ENCODE measurements at places on chromosomes 2 and 18.

GRCh38 chr2:126857502-126857901 is 41.2 kb upstream of the TEX51 start:
- DNase-seq = no peak

- no peak for DNase-seq
Observed at GRCh38 chr2:177038787-177039484, 173.7 kb upstream of the HNRNPA3 start.

DNA sequence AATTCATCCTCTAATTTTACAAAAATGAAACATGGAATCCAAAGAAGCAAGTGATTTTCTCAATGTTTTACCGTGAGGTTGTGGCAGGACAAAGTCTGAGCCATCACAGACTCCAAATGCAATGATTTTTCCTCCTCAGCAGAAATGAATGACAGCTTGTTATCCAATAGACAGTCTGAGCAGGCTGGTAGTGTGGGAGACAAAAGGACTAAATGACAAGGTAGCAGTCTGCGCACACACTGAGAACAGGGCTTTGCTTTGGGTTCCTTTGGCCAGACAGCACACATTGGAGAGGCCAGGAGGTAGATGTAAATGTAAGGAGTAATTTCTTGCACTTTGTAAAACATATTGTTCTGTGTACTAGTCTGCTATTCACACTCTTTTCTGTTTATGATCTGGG is 50.3 kb upstream of the RGPD4 start:
- no peak for DNase-seq

DNA sequence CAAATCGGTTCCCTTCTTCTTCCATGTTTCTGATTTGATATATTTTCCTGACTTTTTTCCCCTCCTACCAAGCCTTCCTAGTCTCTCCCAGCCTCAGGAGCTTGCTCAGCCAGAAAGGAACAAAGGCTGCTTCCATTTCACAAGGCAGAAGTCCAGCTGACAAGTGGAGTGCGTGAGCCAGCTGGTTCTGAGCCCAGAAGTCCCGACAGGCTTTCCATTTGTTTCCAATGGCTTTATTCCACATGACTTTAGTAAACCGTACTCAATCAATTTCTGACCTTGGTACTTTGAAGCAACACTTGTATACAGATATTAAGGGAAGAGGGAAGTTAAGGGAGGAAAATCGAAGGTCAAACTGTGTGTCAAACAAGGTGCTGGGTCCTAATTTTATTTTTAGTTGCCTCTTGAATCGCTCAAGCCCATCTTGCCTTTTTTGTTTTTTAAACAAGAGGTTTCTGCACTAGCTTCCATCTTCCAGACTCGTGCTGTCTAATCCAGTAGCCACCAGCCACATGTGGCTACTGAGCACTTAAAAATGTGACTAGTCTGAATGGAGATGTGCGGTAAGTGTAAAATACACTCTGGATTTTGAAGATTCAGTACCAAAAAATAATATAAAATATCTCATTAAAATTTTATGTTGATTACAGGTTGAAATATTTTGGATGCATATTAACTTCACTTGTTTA is 36.2 kb downstream of the WIPF1 start:
- DNase-seq = no peak

DNA sequence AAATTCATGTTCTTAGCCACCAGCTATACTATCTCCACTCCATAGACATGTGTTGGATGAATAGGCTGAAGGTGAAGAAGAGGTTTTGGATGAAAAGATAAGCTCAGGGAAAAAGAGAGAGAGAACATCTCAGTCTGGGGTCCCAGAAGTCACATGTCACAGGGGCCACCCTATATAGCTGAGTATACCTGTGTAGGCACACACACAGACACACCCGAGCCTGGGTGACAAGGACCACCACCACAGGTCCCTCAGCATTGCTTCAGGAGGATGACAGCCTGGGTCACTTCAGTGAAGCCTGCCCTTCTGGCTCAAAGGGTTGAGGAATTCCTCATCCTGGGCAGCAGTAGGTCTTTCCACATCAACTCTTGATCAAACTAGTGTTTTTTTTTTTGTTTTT is 56.2 kb downstream of the POLR1A start:
- no peak for DNase-seq

DNA sequence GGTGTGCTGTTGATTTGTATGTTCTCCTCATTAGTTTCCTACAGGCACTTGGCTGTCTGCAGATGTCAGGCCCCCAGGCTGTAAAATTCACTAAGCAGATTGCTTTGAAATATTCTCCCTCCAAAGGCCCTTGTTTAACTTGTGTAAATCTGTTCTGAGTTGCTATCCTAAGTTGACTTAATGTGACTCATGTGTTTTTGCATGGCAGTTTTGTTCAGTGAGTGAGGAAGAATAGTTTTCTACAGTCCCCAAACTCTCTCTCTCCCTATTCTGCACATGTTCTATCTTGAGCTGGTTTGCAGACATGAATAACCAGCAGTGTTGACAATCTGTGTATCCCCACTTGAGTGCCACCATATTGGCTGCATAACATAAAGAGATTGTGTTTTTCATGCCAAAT is 1005.4 kb upstream of the DDX18 start:
- DNase-seq = no peak

GRCh38 chr2:241035818-241036396 is 37.5 kb downstream of the SNED1 start:
- no peak for DNase-seq

DNA sequence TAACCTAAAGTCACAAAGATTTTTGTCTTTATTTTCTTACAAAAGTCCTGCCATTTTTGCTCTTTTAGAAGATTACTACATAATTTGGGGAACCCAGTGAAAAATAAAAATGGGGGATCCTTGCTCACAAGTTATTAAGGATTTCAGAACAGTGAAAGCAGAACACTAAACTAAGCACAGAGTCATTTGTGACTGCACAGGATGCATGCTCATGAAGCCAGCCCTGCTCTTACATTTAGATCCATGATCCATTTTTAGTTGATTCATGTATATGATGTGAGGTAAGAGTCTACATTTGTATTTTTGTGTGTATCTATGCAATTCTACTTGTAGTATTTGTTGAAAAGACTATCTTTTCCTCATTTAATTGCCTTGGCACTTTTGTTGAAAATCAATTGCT is 21.8 kb downstream of the SP140L start:
- DNase-seq = no peak

DNA sequence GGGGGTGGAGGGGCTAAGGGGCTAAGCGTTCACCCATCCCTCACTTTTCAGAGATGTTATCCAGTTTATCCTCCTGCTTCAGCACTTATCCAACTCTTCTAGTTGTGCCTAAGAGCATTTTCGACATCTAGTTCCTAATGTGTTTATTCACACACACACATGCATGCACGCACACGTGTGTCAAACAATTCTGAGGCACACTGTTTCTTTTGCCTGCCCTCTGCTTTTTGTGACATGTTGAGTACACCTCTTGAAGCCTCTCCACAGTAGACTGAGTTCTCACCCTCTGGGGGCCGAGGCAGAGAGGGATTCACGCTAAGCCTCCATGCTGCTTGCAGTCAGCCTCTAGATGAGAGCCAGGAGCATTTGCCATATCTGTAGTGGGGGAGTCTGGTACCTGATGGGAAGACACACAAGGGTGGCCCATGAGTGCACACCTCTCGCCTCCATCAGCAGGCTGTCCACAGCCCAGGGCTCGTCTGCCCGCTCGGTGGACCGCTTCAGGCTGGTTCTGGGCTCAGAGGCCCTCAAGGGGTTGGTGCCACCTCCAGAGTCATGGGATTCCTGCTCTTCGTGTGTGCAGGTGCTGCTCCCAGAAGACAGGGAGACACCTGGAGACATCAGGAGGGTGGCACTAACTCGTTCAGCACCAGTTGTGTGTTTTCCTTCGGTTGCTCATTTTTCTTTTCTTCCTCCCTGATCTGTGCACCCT is 11.9 kb downstream of the TWIST2 start:
- no peak for DNase-seq
